ENCODE measurements at places on chromosomes 5 and 9.

- no peak for DNase-seq
Observed at GRCh38 chr5:1510631-1511030, 13.1 kb downstream of the LPCAT1 start.

GRCh38 chr9:71859939-71860338 lies 51.1 kb downstream of the ABHD17B start:
- DNase-seq, result peak; percentile 10

DNA sequence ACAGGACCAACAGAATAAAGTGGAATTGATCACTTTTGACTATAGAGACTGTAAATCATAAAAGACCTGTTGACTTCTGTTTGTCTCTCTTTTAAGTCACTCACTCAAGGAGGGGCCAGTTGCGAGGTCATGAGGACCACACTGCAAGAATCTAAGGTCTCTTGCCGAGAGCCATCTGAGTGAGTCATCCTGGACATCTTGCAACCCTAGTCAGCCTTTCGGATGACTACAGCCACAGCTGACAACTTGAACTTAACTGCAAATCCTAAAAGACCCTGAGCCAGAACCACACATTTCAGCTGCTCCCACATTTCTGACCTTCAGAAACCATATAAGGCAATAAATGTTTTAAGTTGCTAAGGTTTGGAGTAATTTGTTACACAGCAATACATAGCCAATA lies 129.7 kb upstream of the RAD23B start:
- DNase-seq, result peak; percentile 42

DNA sequence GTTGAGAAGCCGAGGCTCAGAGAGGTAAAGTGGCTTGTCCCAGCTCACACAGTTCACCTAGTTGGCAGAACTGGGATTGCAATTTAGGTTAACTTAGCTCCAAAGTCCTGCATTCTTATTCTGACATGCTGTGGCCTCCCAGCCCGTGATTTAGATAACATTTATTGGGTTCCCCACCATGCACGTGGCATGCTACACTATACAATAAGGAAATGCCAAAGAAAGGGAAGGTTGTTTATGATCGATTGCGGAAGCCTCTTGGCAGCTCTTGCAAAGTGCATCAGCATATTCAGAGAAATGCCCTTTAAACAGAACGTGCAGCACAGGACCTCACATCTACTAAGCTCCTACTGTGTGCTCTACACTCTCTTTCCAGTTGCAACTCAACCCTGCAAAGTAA lies 3.2 kb downstream of the NEURL1B start:
- DNase-seq, result no peak

DNA sequence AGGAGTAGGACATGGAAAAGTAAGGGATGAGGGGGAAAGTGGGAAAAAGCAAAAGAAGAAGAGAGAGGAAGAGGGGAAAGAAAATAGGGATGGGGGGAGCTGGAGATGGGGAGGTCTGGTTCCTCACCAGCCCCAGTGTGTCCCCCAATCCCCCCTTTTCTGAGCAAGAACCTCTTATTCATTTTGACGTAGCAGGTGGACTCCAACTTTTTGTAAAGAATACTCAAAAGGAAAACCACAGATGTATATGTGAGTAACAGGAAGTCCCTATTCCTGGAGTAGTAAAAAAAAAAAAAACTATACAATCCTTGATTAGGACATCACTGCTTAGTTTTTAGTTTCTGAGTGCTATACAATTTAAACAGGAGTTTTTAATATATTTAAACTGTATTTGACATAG lies 3.9 kb upstream of the CFAP95 start:
- DNase-seq, result no peak

- peak; percentile 96 for DNase-seq
Observed at GRCh38 chr5:77893225-77893860, 117.2 kb upstream of the TBCA start.

DNA sequence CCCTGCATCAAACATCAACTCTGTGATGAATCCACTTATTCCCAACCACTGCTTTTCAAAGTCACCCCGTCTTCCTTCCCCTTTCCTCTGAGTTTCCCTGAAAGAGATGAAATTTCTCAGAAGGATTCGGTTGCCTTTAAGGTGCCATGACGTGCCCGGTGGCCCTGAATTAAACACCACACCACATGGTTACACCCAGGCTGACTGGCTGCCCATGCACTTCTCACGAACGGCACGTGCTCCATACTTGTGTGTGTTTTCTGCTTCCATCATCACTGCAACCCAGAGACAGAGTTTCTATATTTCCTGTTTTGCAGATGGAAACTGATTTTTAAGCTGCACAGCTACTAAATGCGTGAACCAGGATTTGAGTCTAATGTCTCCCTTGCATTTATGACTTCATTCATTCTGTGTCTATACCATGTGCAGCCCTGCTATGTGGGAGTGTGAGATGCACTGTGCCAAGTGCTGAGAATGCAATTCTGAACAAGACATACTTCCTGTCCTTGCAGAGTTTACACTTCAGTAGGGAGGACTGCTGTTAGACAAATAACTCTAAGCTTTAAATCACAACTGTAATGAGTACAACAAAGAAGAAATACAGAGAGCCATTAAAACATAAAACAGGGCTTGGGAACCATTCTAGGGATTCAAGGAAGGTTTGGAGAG lies 162.9 kb downstream of the NXNL2 start:
- peak; percentile 9 for DNase-seq

- DNase-seq, result no peak
Observed at GRCh38 chr5:126027149-126027548, 396.1 kb upstream of the GRAMD2B start.

DNA sequence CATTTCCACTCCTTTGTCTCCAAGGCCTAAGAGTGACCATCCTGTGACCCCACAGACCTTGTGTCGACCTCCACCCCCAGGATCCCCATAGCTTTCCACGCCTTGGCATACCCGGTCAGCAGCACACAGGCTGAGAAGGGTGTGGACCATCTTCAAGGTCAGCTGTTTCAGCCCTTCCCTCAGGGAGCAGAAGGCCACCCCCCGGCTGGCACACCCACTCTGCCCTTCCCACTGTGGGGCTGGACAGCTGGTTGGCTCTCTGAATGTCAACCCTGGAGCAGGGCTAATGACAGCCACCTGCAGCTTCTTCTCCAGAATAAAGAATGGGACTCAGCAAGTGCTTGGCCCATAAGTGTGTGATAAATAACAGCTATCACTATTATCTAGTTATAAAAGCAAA lies 93.1 kb downstream of the OLFM1 start:
- DNase-seq, result no peak

GRCh38 chr9:130236436-130236985 lies 29.0 kb upstream of the HMCN2 start:
- DNase-seq, result no peak

GRCh38 chr9:14423815-14424261 lies 109.9 kb upstream of the NFIB start:
- peak; percentile 86 for DNase-seq

DNA sequence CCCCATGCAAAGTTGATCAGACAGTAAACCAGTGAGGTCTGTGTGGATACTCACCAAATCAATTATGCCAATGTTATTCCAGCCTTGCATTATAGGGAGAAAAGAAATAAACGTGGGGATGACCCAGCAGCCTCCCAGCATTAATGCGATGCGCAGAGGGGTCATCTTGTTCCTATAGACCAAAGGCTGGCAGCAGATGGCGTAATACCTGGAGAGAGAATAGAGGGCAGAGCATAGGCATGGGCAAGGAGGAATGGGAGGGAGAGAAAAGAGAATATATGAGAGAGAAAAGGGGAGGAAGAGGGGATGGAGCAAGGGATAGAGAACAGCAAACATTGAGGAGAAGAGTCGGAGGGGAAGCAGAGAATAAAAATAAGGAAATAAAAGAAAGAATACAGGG lies 131.2 kb downstream of the HTR4 start:
- no peak for DNase-seq

DNA sequence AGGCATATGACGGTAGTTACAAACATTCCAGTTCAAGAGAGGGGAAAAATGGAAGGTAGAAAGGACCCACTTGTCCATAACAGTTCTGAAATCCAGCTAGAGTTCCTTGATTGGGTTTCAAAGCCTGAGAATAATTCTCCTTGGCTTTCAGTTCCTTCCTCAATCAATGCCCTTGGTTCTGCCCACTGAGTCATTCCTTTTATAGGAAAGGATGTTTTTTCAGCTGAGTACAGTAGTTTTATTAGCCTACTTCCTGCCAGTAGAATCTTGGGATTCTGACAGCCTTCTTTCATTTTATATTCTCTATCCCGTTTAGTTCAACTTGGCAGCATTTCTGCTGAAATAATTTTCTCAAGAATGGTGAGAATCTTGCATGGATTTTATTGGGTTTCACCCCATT lies 386.9 kb upstream of the SMC2 start:
- no peak for DNase-seq

- no peak for DNase-seq
Observed at GRCh38 chr5:15762668-15763067, 262.7 kb downstream of the FBXL7 start.

- DNase-seq, result no peak
Observed at GRCh38 chr5:102781786-102782185, 26.7 kb downstream of the PAM start.

DNA sequence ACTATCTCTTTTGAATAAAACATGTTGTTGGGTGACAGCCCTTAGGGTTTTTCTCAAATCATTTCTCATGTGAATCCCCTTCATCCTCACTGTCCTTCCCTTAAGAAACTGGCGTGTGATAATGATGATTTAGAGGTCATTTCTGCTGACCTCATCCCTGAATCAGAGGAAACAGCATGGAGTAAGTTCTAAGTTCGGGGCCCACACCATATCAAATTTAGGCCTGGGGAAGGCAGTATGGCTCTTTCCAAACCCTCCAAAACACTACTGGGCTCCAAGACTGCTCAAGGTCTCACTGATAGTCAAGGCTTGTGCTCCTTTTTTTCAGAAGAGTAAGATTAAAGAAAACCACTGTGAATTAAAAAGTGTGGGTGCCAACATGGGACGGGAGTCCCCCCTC lies 872 bp upstream of the SMIM3 start:
- peak; percentile 26 for DNase-seq

DNA sequence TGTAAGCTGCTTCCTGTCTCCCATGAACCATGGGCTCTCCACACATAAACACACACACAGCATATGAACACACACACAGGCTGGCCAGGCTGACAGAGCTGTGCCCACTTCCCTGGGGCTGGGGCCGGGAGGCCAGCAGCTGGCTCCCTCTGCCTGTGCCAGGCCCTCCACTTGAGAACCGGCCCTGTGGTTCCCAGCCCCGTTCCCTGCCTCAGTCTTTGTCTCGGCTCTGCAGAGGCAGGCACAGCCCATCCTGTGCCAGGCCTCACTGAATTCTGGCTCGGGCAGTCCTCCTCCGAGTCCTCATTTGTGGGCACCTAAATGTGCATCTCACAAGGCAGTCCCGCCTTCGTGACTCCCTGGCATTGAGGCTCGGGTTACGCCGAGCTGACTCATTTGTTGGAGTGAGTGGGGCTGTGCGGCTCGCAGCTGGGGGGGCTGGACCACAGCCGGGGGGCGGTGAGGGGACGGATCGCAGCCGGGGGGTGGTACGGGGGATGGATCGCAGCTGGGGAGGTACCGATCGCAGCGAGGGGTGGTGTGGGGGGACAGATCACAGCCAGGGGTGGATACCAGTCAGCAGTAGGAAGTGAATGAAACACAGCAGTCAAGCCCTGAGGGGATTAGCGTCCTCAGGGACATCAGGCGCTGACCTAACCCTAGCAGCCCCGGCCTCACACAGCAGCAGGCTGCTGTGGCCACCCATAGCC lies 72.3 kb downstream of the PSMB7 start:
- peak; percentile 93 for DNase-seq

GRCh38 chr5:107598958-107599357 lies 71.8 kb downstream of the EFNA5 start:
- no peak for DNase-seq

GRCh38 chr5:149061341-149061740 lies 1.5 kb downstream of the SH3TC2 start:
- DNase-seq, result no peak

GRCh38 chr5:133816791-133817190 lies 151.6 kb downstream of the C5orf15 start:
- no peak for DNase-seq

GRCh38 chr5:75536694-75537360 lies 25.1 kb downstream of the POLK start:
- no peak for DNase-seq

DNA sequence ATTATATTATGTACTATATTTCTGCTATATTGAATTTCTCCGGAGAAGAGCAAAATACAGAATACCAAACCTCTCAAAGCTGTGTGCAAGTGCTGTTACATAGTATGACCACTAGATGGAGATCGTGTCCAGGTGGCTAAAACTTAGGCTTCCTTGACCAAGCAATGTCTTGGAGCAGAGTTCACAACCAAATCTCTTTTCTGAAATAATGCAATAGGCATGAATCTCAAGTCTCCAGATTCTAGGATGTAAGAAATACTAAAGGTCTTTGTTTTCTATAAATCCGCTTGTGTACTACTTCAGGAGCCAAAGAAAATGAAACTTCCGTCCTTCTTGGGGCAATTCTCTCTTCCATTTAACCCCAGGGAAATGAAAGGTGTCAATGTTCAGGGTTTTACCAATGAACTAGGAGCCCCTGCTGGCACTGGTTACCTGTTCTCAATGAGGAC lies 181.5 kb upstream of the RAI14 start:
- peak; percentile 79 for DNase-seq

- peak; percentile 36 for DNase-seq
Observed at GRCh38 chr5:121668635-121669034, 183.0 kb upstream of the FTMT start.

- DNase-seq, result no peak
Observed at GRCh38 chr5:7873216-7873615, 4.3 kb downstream of the MTRR start.

DNA sequence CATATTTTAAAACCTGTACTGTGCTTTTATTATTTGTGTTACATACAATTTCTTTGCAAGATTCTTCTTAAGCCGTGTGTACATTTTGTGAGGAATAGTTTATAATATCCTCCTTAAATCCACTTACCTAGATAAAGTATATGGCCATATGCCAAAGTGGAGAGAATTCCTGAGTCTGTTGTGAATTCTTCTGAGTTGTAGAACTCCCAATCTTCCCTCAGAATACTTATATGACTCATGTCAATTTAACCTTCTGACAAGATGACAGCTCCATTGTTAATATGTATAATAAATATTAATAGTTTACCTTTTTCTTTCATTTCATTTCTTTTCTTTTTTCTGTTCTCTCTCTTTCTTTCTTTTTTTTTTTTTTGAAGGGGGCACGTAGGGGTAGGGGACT lies 6.0 kb upstream of the RICTOR start:
- DNase-seq, result no peak

All from fibroblast of lung (primary cell).